NCI-H1048 (cell line): ENCODE measurements at places on chromosomes 11 and 22.

- no peak for DNase-seq
Observed at GRCh38 chr11:36273110-36273509, 16.1 kb downstream of the COMMD9 start.

GRCh38 chr11:14124886-14125285, 162.4 kb downstream of the SPON1 start:
- DNase-seq = no peak

- DNase-seq = no peak
Observed at GRCh38 chr22:43895986-43896645, 4.3 kb upstream of the PNPLA5 start.

GRCh38 chr11:96260067-96260511, 82.9 kb downstream of the MAML2 start:
- DNase-seq = no peak

DNA sequence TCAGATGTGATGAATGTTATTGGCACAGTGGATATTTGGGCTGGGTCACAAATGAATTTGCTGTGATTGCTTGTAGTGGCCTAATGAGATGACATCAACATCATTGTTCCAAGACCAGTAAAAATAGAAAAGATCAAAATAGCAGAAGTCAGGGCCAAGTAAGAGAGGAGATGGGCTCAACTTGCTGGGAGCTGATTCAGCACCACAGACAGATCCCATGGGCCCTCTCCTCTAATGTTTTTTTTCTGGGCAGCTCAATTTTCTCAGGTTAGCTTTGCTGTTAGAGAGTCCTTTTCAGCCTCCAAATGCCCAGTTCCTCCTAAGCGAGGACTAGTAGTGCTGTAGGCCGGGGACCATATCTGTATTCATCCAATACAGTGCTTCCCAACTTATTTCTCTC, 86.0 kb upstream of the IZUMO1R start:
- no peak for DNase-seq

- DNase-seq = no peak
Observed at GRCh38 chr11:68564261-68564660, 103.7 kb downstream of the PPP6R3 start.

DNA sequence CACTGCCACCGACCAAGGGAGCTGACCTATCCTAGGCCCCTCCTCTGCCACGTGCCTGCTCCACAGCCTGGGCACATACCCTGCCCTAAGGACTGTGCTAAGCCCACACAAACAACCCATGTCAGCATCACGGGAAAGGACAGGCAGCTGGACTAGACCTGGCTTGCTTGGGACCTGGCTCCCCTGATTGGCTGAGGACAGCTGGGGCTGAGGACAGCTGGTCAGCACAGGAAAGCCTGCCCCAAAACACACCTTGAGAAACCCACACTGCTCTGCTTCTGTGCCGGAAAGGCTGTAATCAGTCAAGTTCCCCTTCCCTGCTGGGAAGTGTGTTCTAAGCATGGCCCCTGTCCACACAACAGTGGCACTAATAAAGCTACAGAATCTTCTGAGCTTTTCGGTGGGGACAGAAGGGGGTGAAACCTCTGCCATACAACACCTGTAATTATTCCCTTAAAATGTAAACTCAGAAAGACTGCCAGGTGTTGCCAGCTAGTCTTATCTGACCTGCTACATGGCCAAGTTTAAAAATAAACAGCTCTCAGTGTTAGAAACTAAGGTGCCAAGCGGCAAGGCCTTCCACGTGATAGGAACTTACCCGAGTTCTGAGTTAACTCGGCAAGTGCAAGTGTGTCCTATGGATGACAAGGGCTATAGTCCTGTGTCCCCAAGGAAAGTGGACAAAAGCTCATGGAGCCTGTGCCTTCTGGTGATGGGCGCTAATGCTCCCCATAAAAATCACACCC, 35.7 kb upstream of the ARFGAP3 start:
- no peak for DNase-seq

GRCh38 chr11:117009905-117010605, 88.2 kb downstream of the SIK3 start:
- DNase-seq = no peak

DNA sequence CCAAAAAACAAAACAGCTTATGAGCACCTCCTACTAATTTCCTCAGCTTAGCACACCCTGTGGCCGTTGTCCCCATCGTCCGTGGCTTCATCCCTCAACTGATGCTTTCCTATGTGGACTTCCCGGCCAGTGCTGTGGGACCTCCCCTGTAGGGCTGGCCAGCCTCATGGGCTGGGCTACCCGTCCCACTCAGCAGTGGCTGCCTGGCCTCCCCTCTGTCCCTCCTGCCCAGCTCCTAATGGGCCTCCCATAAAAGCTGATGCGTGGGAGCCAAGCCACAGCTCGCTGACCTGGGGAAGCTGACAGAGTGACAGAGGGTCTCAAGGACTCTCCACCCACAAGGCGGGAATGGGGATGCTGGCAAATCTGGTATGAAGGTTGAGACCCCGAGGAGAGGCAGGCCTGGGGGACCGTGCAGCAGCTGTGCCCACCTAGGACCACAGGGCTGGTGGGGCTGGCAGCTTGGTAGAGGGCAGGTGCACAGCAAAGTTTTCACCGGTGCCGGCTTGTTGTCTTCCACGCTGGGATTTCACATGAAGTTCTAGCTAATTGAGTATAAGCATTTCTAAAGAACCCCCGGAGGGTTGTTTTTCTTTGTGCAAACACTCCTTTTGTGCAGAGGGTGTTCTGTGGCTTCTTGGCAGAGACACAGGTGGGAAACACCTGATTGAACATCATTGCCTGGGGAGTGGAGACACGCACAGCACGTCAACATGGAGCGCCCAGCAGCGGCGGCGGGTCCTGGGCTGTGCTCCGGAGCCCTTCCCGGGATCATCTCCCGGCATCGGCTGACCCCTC, 23.2 kb downstream of the TBX1 start:
- no peak for DNase-seq

DNA sequence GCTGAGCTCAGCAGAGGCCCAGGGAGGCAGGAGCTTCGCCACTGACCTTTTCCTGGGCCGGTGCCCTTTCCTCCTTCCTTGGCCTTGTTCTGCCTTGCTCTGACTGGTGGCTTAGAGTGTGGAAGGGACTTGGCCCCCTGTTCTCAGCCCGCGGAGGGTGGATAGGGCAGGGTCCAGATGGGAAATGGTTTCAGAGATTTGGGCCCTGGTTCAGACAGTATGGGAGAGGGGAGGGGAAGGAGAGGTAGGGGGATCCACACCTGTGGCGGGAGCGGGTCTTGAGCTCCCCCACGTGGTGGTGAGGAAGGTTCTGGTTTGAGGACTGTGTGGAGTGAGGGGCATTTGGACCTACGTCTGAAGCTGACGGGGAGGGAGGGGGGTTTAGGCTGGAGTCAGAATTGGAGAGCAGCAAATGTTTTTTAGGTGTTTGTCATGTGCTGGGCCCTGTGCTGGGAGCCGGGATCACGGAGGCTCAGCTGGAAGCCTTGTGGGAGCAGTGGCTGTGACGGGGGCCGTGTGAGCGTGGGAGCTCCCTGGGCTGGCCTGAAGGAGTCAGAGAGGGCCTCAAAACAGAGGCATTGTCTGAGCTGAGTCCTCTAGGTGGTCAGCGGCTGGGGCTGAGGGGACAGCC, 27.2 kb downstream of the SHANK3 start:
- no peak for DNase-seq

- DNase-seq = no peak
Observed at GRCh38 chr11:19642185-19643158, 70.2 kb upstream of the NAV2 start.

DNA sequence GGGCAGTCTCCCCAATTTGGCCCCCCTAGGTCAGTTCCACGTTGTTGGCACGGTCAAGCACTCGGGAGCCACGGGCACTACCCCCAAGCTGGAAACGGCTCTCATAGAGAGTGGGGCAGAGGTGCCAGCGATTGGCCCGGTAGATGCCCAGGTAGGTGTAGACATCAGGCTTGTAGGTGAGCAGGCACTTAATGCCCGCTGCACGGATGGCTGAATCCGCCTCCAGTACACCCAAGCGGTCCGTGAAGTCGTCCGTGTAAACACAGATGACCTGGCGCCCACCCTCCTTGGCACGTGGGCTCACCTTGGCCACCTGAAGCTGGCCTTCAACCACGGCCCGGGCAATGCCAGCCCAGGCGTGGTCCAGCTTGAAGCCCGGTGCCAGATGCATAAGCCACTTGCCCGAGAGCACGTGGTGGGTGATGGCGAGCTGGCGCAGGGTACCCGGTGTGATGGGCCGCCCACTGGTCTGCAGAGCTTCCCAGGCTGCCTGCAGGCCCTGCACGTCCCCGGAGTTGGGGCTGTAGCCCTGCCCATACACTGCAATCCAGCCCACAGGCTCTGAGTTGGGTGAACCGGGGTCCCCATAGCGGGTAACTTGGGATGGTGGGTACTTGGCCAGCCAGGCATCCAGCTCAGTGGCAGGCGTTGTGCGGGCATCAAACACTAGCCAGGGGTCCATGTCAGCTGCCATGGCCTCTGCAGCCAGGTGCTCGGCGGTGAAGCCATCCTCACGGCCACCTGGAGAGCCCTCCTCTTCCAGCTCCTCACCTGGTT, 1.2 kb downstream of the C11orf68 start:
- no peak for DNase-seq

DNA sequence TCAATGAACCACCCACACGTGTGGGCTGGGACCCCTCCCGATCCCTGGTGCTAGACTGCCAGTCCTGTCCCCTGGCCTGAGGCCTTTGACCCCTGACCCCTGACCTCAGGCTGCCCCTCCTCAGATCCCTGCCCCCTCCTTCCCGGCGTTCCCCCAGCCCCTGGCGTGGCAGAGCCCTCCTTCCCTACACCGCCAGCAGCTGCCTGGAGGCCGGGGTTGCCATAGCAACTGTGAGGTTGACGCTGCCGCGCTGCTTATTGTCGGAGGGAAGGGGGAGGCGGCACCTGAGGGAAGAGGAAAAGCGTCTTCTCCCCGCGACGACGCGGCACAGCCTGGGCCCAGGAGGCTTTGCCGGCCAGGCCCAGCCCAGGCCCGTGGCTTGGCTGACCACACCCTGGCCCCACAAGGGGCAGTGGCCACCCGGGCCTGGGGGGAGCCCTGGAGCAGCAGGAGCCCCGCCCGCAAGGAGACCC, 32.6 kb downstream of the SHANK3 start:
- DNase-seq = peak; percentile 31

DNA sequence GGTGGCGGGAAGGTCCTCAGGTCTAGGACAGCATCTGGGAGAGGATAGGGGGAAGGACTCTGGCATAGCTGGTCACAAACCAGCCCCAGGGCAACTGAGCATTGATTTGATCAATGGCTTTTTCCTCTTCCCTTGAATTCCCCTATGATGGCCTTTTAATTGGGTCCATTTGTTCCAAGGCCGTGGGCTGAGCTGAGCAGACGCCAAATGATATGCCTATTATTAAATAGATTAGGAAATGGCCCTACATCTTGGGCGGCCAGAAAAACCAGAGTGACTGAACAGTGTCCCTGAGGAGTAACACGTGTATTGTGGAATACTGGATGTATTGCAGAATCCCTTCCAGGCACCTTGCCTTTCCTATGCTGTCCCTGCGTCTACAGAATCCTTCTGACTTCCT, 26.7 kb upstream of the P2RY6 start:
- no peak for DNase-seq

DNA sequence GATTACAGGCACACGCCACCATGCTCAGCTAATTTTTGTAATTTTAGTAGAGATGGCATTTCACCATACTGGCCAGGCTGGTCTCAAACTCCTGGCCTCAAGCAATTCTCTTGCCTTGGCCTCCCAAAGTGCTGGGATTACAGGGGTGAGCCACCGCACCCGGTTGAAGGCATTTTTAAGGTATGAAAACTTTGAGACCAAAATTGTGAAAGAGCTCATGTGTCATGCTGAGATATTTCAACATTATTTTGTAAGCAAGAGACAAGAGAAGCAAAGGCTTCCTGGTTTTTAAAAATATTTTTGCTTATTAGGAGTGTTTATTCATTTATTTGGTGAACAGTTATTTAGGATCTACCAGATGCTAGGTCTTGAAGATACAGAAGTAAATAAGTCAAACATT, 6.8 kb downstream of the NHERF4 start:
- DNase-seq = no peak

DNA sequence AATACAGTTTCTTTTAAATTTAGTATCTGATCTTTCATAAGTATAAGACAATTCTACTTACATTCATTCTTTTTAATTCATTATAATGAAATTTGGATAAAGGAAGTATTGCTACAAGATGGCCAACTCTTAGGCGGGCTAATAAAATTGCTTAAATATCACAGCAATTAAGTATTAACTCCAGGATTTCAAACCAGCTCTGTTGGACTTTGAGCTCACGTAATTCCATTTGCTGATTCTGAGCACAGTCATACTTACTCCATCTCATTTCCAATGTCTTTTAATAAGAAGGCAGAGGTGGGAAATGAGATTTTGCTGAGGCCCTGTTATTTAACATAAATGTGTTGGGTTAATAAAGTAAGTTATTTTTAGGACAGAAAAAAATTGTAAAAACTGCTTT, 748.1 kb downstream of the KCNA4 start:
- no peak for DNase-seq

DNA sequence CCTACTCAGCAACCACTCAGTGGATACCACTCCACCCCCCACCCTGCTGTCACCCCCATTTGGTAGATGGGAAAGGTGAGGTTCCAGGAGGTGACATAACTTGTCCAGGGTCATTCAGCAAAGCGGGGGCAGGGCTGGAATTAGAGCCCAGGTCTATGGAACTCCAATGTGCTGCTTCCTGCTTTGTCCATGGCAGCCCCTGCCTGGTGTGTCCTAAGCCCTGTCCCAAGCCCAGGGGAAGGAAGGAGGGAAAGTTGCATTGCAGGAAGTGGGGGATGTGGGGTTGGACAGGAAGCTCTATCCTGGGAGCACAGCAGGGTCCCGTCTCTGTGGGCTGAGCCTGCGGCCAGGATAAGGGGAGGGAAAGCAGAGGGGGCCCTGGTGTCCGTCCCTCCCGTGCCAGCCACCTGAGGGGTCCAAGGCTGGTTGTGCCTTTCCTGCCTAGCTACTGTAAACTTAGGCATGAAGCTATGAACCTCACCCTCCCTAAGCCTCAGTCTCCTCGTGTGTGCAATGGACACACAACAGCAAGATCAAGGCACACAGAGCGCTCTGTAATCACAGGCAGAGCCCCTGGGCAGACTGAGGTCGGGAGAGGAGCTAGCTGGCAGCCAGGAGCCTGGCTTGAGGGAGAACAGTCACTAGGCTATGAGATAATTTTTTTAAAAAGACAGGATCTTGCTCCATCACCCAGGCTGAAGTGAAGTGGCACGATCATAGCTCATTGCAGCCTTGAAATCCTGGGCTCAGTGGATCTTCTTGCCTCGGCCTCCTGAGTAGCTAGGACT, 12.9 kb downstream of the GAL3ST1 start:
- DNase-seq = no peak
